ENCODE measurements at places on chromosomes 12 and 14. TPM values are rescaled to one million over a fixed set of nuclear protein-coding genes. Genes with fewer than 3 reads are reported as not detected.

POTEM gene
- total RNA-seq, result not detected

GRCh38 chr12:81896771-81897170 lies 137.6 kb upstream of the PPFIA2 start:
- DNase-seq, result peak; percentile 6

RAPGEF3 gene
- 8.8 TPM for total RNA-seq

SUPT16H gene
- 61.2 TPM for total RNA-seq

MSI1 gene
- total RNA-seq, result 22.5 TPM

DNA sequence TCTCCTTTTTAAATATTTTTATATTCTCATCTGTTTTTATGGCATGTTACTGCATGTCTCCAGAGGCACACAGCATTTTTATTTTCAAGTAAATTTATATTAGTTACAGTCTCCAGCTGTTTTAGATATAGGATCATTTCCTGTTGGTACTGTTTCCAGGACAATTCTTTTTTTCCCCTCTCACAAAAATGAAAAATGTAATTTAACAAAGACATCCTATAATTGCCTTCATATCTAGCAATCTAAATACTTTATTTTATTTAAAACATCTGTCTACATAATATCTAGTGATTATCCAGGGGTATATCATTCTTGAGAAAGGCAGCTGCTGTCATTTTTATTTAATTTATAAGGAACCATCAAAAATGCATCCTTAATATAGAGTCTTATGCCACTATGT lies 272.4 kb upstream of the NPAS3 start:
- no peak for DNase-seq

DNA sequence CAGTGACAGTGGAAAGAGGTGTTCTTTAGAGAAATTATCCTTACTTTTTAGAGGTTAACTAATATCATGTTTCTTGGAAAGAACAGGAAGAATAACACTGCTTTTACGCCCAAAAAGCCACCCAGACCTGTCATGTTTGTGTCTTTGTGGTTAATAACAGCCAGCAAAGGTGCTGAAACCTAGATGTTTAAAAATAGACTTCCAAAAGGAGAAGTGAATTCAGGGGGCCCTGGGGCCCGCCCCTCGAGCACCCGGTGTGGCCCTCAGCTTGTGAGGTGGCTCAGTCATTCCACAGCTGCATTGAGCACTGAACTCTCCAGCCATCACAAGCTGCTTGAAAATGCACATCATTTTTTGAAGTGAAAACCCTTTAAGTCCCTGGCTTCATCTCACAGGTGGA lies 20.8 kb upstream of the AMN start:
- DNase-seq, result no peak

GRCh38 chr12:56565510-56566101 lies 44.0 kb downstream of the RBMS2 start:
- peak; percentile 30 for DNase-seq

- DNase-seq, result no peak
Measured at GRCh38 chr12:57874166-57875108, 27.9 kb upstream of the CTDSP2 start.

- peak; percentile 27 for DNase-seq
Measured at GRCh38 chr14:55031190-55031589, 4.2 kb downstream of the SOCS4 start.

NPFF gene
- not detected for total RNA-seq

DNA sequence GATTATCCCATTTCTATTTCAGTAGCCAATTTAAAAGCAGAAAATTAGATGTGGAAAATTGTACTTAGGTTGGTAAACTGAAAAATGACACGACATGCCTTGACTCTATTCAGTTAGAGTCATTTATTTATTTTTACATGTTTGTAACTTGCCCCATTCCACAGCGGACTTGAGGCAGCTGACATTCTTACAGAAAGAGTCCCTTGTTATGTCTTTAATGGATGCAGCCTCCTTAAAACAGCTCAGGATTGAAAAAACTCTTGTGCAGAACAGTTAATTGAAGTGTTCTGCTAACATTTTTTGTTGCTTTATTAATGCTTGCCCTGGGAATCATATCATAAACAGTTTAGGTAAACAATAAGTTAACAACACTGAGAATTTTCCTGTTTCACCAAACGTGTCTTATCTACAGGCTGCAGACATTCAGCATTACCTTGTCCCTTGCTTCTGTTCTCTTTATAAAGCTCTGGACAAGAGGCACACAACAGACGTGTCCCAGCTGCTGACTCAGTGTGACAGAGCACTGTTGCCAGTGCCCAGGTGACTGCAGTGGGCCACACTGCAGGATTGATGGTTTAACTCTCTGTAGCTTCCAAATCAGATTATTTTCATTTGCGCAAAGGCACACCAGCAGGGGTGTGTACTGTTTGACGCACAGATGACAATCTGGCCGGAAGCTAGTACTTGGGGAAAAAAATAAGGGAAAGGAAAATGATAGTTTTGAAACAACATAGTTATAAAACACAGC lies 101.6 kb downstream of the PELI2 start:
- no peak for DNase-seq

OTOGL gene
- total RNA-seq, result 15.0 TPM

DNA sequence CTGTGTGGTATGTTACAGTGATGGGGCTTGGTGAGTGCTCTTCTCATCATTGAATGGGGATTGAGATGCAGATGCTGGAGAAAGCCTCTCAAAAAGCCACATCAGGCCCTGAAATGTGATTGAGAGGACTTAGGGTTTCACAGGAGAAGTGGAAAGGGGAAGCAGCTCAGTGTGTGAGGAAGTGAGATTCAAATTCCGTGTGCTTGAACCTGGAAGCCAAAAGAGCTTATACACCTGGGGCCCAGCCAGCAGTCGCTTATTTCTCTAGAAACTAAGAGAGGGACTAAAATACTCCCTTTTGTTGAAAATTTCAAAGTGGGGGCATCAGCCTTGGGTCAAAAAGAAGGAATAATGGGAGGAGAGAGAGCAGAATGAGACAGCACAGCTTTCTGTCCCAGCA lies 39.1 kb upstream of the GZMB start:
- no peak for DNase-seq

FOXN4 gene
- 0.42 TPM for total RNA-seq

- DNase-seq, result no peak
Measured at GRCh38 chr12:98863167-98863566, 218.1 kb downstream of the APAF1 start.

DNA sequence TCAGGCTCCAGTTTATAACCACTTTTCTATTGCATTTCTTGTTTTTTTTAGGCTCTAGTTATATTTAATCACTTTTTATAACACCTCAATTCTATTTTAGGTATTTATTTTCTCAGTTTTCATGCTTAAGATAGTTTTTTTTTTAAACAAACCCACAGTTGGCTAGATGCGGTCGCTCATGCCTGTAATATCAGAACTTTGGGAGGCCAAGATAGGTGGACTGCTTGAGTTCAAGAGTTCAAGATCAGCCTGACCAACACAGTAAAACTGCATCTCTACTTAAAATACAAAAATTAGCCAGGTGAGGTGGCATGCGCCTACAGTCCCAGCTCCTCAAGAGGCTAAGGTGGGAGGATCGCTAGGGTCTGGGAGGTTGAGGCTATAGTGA lies 93.0 kb downstream of the PPP1R12A start:
- no peak for DNase-seq

JDP2 gene
- total RNA-seq, result 15.2 TPM

BLOC1S1 gene
- 194 TPM for total RNA-seq

DNA sequence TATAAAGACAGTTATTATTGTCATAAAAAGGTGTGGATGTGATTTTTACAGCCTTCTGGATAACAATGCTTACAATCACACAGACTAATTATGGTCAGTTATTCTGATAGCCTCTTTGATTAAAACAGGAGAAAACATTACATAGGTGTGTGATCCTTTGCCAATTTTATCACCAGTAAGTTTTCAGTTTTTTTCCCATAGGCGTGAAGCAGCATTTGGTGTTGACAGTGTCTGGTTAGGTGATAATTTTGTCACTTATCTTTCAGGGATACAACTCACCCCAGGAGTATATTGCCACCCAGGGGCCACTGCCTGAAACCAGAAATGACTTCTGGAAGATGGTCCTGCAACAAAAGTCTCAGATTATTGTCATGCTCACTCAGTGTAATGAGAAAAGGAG lies 208.8 kb downstream of the EPS8 start:
- DNase-seq, result no peak

DNA sequence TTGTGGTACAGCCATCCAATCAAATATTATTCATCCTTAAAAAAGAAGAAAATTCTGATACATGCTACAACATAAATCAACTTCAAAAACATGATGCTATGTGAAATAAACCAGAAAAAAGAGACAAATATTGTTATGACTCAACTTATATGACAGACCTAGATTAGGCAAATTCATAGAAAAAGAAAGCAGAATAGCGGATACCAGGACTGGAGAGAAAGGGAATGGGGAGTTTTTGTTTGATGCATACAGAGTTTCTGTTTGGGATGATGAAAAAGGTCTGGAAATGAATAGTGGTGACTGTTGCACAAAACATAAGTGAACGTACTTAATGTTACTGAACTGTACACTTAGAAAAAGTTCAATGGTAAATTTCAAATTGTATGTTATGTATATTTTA lies 82.3 kb downstream of the SPPL3 start:
- no peak for DNase-seq

DNA sequence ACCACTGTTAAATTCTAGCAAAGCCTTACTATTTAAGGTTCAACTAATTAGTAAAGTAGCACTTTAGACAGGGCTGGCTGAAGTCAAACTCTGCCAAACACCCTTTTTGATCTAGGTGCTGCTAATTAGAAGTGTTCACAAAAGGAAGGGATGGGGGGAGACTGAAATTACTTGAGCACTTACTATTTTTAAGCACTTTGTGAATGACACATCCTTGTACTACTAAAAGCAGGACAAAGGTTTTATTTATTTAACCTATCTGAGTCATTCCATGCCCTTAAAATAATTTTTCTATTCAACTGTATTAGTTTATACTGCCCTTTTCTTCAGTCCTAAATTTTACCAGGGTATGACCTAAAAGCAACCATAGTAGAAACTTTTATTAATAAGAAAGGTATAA lies 20.1 kb downstream of the MBIP start:
- no peak for DNase-seq

LRP1-AS gene
- not detected for total RNA-seq

SDR9C7 gene
- total RNA-seq, result 0.14 TPM

DNA sequence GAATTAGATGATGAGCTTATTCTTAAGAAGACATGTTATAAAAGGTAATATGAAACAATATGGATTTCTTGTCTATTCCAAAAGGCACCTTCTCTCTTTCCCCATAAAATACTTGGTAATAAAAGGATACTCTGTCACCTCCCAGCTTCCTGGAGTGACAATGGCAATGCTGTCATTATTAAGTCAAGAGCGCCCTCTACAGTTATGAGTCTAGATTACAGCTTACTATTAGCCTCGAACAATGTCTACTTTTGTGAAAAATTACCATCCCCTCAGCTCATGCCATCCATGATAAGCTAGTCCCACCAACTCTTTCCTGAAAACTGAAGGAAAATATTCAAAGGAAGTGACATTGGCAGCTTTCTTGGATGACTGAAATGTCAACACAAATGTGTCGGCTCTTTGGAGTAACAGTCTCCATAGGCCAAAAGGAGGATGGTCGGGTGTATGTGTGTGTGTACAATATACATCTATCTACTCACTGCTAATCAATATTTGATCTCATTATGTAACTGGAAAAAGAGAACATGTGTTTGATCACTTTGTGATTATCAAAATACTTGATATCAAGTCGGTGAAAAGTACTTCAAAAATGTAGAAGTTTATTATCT lies 48.7 kb upstream of the CDKN3 start:
- peak; percentile 64 for DNase-seq

DNA sequence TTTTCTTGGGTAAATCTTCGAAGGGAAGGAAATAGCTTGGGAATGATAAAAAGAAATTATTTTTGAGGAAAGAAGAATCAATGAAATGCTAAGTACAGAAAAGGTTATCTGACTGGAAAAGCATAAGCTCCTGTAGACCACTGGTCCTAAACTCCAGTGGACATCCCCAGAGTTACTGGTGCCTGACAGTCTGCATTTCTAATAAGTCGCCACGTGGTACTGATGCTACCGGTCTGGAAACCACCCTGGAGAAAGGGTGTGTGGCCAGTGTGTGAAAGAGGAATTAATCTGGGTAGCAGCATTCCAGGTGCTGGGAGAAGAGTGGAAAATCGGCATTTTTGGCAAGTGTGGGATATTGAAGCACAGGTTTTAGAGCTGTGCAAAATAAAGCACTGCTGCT lies 73.3 kb downstream of the FBXW8 start:
- DNase-seq, result no peak

GRCh38 chr12:28586481-28586880 lies 396.2 kb downstream of the CCDC91 start:
- DNase-seq, result no peak

PLEKHD1 gene
- total RNA-seq, result 0.21 TPM

DNA sequence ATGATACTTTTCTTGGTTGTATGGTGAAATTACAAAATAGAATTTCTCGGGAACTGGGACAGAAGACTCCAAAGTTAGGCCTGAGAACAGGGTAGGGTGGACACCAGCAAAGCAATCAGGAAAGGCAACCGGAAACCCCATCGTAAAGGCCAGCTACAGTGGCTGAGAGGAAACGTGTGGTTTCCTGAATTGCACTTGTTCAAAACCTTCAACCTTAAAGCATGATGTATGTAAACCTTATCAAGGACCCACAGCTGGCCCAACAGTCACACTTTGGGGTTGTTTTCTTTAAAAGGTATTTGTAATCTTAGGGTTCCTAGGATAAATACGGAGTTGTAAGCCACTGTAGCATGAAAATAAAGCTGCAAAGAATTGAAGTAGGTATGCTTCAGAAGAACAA lies 2.2 kb upstream of the PTGDR start:
- no peak for DNase-seq

DNA sequence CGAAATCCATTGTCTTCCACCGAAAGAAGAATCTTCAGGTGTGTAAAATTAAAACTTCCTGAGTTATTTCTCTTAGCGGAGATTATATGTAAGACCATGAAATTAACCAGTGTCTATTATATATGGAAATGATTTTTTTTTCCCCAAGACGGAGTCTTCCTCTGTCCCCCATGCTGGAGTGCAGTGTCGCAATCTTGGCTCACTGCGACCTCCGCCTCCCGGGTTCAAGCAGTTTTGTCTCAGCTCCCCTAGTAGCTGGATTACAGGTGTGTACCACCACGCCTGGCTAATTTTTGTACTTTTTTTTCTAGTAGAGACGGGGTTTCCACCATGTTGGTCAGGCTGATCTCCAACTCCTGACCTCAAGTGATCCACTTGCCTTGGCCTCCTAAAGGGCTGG lies 2.8 kb downstream of the RAN start:
- no peak for DNase-seq

DNA sequence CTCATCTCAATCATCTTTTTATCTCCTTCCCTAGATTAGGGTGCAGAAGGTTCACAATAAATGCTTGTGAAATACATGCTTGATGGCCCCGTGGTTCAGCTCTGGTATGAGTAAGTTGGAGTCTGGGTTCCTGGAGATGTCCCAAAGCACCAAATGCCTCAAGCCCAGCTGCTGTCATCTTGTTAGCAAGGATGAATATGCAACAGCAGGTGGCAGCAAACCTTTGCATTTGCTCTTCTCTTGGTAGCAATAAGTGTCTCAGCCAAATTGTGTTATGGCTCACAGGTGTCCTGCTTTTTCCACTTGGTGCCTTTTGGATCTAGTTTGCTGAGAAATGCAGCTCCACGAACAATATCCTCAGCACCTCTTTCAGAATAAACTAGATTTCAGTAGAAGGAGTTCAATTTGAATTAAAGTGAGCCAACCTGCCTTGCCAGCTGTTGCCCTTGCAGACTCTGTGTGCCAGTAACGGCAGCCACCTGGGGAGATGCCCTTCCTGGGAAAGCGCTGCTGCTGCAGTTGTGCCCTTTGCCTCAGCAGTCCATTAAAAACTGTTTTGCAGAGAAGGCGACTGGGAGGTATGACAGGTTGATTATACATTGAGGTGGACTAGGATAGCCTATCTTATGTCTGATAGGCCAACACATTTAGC lies 417.3 kb downstream of the SNAPC1 start:
- DNase-seq, result peak; percentile 83

GRCh38 chr12:116559162-116559935 lies at the start of gene MAP1LC3B2:
Gene MAP1LC3B2, plus strand, starts transcription at chr12:116559381. Its CDS starts 16,562 bp downstream, at chr12:116575943.
- no peak for DNase-seq

Data from cardiac muscle cell (in vitro differentiated cells and primary cell).